Lower lobe of right lung (tissue), 2 donors: ENCODE measurements at places on chromosomes 7 and 10. TPM values are rescaled to one million over a fixed set of nuclear protein-coding genes. Genes with fewer than 3 reads are reported as not detected.

MMS19 gene
- 65.5 TPM for total RNA-seq

ZNF438 gene
- 15.2 TPM for total RNA-seq

BMPER gene
- 7.4 TPM for total RNA-seq

FEZF1 gene
- total RNA-seq: not detected

CLRN3 gene
- not detected for total RNA-seq

CALHM1 gene
- total RNA-seq: 0.15 TPM

FRAT1 gene
- 15.1 TPM for total RNA-seq

GPNMB gene
- total RNA-seq: 452 TPM

DNA sequence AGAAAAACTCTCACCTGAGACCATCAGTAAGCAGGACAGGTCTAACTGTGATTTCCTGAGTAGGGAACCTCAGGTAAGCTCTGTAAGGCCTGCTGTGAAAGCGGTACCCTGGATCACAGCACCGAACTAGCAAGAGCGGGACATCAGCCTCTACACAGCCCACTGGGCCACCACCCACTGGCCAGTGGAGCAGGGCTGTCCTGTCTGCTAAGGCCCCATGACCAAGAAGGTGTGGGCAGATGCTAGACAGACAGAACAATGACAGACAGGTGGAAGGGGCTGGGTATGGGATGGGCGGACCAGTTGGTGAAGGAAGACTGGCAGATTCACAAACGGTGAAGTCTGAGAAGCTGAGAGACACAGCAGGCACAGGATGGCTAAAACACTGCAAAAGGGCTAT lies 79.4 kb upstream of the DDC start:
- DNase-seq: no peak
- H3K36me3 ChIP-seq: no peaks in the 10 kb centered on the region
- H3K4me3 ChIP-seq: no peak overlapping the region
- no peak overlapping the region for H3K27ac ChIP-seq
- H3K4me1 ChIP-seq: peaks cover 10% of the 10 kb centered on the region
- no peaks in the 10 kb centered on the region for H3K27me3 ChIP-seq

- no peaks in the 10 kb centered on the region for H3K27me3 ChIP-seq
- peaks cover 28% of the 10 kb centered on the region for H3K4me1 ChIP-seq
- H3K4me3 ChIP-seq: peak overlapping the region; percentile 20
- peak overlapping the region; percentile 80 for H3K27ac ChIP-seq
- DNase-seq: no peak
- no peaks in the 10 kb centered on the region for H3K36me3 ChIP-seq
Observed at GRCh38 chr10:68327889-68328786, 3.7 kb upstream of the HNRNPH3 start.

DNA sequence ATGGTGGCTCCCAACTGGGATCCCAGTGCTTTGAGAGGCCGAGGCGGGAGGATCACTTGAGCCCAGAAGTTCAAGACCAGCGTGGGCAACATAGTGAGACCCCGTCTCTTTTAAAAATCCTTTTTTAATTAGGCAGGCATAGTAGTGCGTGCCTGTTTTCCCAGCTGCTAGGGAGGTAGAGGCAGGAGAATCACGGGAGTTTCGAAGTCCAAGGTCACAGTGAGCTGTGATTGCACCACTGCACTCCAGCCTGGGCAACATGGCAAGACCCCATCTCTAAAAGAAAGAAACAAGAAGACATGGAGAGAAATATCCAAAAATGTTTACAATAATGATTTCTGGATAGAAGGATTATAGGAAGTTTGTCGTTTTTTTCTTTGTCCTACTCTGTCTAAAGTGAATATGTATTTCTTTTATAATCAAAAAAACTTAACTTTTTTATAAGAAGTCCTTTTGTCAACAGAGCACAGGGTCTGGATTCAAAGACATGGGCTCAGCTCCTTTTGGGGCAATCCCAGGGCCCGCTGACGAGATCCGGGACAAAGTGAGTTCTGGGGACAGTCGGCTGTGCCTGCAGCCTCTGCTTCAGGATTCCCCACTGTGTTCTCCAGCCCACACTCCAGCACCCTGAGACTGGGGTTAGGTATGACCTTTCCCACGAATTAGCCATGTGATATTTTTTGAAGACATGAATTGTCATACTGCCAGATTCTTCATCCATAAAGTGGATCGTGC lies 45.6 kb downstream of the PDGFA start:
- no peak overlapping the region for H3K4me3 ChIP-seq
- peaks cover 13% of the 10 kb centered on the region for H3K4me1 ChIP-seq
- no peaks in the 10 kb centered on the region for H3K27me3 ChIP-seq
- no peak for DNase-seq

DNA sequence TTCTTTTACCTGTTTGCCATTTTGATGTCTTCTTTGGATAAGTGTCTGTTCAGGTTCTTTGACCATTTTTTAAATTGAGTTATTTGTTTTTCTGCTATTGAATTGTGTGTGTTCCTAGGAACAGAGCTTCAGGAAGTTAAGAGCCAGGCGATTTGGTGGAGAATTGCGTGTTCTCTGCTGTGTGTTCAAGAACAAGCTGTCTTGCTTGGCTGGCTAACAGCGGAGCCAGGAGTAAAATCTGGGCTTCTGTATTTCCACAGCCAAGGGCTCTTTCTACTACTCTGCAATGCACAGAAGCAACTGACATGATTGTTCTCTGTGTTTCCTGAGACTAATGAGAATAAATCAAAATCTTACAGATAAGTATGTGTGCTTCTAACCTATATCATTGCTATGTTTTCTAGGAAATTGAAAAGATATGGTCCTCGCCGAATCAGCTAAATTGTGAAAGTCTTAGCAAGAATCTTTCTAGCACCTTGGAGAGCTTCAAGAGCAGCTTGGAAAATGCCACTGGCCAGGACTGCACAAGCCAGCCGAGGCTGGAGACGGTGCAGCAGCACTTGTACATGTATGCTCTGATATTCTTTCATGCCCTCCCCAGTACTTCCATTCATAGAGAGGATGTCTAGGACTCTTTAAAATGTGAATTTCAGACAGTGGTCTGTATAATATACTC lies 124.2 kb downstream of the ABCA13 start:
- DNase-seq: no peak
- no peak overlapping the region for H3K27ac ChIP-seq
- no peaks in the 10 kb centered on the region for H3K4me1 ChIP-seq

DNA sequence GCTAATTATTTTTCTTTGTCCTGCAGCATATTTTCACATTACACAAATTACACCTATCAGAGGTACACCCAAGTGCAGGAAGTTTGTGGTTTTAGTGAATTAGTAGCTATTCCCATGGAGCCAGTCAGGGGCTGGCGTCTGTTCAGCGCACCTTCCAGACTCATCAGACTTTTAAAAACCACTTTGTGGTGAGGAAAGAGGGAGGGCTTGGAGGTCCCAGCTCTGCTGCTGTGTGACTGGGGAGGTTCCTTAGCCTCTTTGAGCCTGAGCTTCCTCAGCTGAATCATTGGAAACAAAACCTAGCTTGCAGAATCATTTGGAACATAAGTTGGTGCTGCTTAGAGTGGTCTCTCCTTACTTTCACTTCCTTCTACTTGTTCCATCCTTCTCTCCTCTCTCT lies 175.4 kb downstream of the SORCS3 start:
- no peaks in the 10 kb centered on the region for H3K36me3 ChIP-seq
- no peaks in the 10 kb centered on the region for H3K4me1 ChIP-seq
- no peaks in the 10 kb centered on the region for H3K27me3 ChIP-seq
- H3K4me3 ChIP-seq: no peak overlapping the region
- DNase-seq: no peak

DNA sequence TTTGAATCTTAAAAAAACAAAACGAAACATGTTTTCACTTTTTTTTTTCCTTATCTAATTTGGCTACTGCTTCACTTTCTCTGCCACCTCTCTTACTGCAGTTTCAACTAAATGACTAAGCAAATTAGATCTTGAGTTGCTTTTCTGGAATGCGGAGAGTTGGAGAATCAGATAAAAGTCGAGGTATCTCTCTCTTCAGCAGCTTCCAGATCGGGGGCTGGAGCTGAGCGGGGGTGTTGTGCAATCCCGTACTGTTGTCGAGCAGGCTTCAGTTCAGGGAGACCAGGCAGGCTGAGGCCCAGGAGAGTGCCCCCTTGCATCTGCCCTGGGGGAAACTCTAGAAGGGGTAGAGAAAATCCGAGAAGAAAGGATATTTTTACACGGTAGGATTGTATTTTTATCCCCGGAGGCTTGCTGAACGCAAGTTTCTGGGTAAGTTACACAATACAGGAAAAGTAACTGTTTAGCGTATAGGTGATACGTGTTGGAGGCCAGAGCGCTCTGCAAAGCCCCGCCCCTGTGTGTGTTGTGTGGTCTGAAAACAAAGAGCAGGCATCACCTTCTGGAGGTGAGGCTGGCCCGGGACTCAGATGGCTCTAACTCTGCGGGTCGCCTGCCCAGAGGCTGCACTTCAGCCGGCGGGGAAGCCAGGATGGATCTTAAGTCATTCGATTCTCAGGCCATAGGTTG lies 116.6 kb downstream of the KLF6 start:
- H3K4me3 ChIP-seq: peak overlapping the region; percentile 45
- peak overlapping the region; percentile 44 for H3K27ac ChIP-seq
- peak; percentile 76 for DNase-seq
- H3K4me1 ChIP-seq: peaks cover 18% of the 10 kb centered on the region

DNA sequence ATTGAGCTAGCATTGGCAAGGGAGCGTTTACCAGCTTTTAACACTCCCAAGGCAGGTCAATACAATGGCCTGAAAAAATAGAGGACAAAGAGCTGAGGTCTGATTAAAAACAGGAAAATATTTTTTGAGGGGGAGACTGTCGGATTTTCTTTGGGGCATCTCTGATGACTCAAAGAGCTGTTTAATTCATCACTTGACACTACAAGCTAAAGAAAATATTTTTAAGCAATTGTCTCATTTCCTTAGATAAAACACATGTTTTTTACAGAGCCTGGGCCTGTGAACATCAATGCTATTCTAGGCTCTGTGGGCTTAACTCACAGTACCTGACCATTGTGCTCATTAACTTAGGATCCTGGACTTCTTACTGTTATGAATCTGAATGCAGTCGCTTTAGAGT lies 100.8 kb downstream of the NRP1 start:
- peaks cover 34% of the 10 kb centered on the region for H3K4me1 ChIP-seq
- no peak for DNase-seq
- peaks cover 7% of the 10 kb centered on the region for H3K36me3 ChIP-seq
- H3K27ac ChIP-seq: peak overlapping the region; percentile 20

- no peak for DNase-seq
- H3K27ac ChIP-seq: no peak overlapping the region
- H3K4me3 ChIP-seq: no peak overlapping the region
Observed at GRCh38 chr7:113119429-113119828, 1.1 kb upstream of the SMIM30 start.

DNA sequence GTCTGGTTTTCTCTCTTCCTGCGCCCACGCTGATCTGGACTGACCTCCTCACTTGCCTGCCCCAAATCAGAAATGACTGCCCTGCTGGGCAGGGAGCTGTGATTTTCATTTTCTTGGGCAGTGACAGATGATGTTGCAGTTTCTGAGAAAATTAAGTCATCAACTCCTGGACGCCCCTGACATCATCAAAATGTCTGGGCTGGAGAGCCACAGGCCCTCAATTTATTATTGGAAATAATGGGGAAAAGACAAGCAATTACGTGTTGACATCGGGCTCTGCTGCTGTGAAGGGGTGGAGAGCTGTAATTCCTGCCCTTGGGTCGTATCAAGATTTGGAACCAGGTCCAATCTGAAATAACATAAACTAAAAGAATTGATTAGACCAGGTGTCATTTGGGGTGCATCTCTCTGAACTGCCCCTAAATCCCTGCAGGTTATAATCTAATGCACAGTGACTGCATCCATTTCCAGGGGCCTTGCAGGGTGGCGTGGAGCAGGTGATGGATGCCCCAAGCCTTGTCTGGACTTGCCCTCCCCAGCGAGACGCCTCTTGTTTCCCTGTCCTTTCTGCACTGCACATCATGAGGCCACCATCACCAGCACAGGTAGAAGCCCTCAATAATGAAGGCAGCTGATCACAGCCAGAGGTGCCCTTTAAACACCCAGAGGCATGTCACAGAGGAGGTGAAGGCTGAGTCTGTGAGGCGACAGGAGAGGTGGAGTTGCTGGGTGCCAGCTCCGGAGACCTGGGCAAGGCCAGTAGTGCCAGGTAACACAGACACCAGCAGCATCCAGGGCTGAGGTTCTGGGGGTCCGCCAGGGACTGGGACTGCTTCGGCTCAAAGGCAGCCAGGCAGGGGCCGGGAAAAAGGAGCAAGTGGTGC lies 98.7 kb downstream of the HTR5A start:
- H3K27ac ChIP-seq: no peak overlapping the region
- H3K4me1 ChIP-seq: no peaks in the 10 kb centered on the region
- H3K27me3 ChIP-seq: no peaks in the 10 kb centered on the region
- H3K36me3 ChIP-seq: no peaks in the 10 kb centered on the region

DNA sequence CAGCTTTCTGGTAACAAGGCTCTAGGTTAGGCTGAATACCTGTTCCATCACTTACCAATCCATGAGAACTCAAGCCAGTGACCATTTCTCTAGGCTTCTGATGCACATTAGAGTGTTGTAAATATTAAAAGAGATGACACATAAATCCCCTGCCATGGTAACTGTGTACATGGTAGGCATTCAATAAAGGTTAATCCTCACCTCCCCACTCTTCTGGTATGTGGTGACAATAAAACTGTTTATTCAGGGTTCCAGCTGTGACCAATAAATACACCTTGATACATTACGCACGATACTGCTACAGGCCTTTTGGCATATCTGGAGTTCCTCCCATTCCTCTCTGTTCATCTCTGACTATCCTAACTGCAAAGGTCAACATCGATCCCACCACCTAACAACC lies 171.9 kb downstream of the SRPK2 start:
- H3K27me3 ChIP-seq: no peaks in the 10 kb centered on the region
- DNase-seq: no peak
- H3K36me3 ChIP-seq: no peaks in the 10 kb centered on the region
- no peak overlapping the region for H3K27ac ChIP-seq

DNA sequence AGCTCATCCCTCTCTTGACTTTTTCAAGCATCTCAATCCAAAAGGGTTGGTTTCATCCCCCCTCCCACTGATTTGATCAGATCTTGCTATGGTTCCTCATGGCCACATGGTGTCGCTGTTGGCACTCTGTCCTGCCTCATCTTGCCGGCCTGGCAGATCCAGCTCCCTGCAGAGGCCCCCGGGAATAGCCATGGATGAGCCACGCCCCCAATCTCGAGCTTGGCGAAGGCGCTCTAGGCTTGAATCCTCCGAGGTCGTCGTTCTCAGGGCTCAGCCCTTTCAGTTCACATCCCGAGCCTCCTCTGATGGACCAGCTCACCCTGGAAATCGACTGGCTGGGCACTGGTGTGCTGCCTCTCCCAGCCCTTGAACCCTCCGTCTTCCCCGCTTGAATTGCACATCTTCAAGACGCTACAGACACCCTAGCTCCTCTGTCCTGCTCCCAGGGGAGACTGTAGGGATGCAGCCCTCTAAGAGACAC lies 628.7 kb downstream of the TYW1 start:
- H3K27me3 ChIP-seq: no peaks in the 10 kb centered on the region
- no peaks in the 10 kb centered on the region for H3K36me3 ChIP-seq
- H3K4me1 ChIP-seq: no peaks in the 10 kb centered on the region
- H3K27ac ChIP-seq: no peak overlapping the region
- peak; percentile 76 for DNase-seq

DNA sequence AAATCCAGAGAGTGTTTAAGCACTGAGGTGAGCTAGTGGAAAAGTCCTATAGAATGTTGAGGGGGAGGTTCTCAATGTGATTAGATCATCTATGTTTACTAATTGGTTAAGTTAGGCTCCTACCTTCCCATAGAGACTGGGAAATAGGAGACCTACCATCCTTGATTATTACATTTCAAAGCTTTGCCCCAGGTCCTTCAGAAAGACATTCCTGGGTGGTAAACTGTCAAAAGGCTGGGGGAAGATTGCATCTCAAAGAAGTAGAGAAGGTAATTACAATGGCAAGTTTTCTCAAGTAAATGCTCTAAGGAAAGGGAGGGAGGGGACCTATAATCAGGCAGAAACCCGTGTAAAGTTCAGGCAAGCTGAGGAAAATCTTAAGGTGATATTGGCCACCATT lies 247.8 kb upstream of the SMIM30 start:
- no peaks in the 10 kb centered on the region for H3K36me3 ChIP-seq
- H3K4me3 ChIP-seq: no peak overlapping the region
- no peaks in the 10 kb centered on the region for H3K27me3 ChIP-seq
- no peak for DNase-seq
